Nephron progenitor cell (in vitro differentiated cells): ENCODE measurements at places on chromosomes 5 and 9.
A peak's percentile ranks its signal among the peaks of the same experiment; 100 is the strongest.

GRCh38 chr9:27427272-27427643 is 96.8 kb upstream of the IFNK start:
- DNase-seq: no peak

DNA sequence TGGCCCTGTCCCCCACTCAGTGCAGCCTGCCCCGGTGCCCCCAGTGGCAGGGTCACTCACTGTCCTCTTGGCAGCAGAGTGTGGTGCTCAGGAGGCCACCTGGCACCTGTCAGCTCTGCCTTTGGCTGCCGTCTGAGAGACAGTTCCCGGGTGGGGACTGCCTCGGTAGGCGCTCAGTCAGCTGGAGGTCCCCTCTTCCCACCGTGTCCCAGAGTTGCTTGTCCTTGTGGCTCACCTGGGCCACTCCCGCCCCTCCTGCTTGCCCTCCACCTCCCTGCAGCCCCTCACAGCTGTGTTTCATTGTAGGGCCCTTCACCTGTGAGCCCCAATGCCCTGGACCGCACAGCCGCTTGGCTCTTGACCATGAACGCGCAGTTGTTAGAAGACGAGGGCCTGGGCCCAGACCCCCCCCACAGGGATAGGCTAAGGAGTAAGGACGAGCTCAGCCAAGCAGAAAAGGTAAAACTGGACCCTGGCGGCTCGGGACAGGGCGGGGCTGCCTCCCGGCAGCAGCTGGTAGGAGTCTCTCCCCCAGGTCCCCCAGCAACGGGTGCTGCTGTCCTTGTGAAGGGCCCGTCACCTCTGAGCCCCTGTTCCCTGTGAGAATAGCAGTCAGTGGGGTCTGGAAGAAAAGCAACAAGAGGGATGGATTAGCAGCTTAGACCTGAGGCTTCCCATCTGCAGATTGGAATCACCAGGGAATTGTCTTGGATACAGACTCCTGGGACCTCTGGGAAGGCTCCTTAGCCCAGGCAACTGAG is 122.7 kb downstream of the DAB2IP start:
- no peak for DNase-seq

DNA sequence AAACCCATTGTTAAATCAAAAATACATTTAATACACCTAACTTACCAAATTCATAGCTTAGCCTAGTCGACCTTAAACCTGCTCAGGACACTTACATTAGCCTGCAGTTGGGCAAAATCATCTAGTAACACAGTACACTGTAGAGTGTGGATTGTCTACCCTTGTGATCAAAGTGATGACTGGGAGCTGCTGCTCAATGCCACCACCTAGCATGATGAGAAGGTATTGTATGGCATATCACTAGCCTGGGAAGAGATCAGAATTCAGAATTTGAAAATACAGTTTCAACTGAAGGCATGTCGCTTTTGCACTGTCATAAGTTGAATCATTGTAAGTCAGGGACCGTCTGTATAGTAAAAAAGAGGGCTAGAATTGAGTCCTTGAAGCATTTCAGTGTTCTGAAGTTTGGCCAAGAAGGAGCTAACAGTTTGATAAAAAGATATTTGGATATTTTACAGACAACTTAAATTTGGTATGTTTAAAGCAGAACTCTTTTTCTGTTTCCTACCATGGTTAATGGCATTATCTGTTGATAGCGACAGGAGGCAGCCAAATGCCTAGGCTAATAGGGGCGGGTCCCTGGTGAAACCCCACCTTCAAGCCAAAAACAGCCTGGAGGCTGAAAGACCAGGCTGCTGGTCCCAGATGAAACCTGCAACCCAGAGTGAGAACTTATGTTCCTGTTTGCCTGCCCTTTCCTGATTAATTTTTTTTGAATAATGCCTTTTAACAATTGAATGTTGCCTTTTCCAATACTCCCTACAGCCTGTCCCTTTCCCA is 23.0 kb downstream of the SMIM15 start:
- DNase-seq: no peak

DNA sequence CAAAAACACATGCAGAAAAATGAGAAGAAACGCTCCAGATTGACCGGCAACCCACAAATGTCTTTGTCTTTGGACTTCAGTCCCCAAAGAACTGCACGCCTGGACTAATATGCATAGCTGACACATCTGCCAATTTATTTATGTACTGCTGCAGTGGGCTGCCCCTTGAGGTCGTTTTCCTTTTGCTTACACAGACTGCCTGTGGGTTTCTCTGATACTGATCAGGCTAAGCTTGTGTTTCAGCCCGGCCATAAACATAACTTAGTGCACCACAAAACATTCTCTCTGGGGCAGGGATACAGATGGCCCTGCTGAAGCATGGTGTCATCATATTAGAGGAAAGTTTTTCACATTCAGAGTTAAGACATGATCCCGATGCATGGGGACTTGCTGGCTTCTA is 75.4 kb downstream of the NUDT12 start:
- DNase-seq: peak; percentile 15

- DNase-seq: no peak
Observed at GRCh38 chr5:72498284-72498683, 8.9 kb downstream of the ZNF366 start.

GRCh38 chr9:69122082-69122548 is 52.0 kb upstream of the TJP2 start:
- DNase-seq: peak; percentile 72

- DNase-seq: peak; percentile 63
Observed at GRCh38 chr5:37839407-37840052, at the start of gene GDNF. TSS of gene GDNF (minus strand) at chr5:37840041. CDS start at chr5:37834796, 5,245 bp downstream.

GRCh38 chr5:147240266-147240985 is 5.6 kb downstream of the STK32A start:
- DNase-seq: no peak

- DNase-seq: peak; percentile 94
Observed at GRCh38 chr9:134641173-134641989, at the start of gene COL5A1. TSS of gene COL5A1 (plus strand) at chr9:134641803. CDS start at chr9:134642188, 385 bp downstream.

GRCh38 chr9:70551396-70551795 is 136.9 kb upstream of the KLF9 start:
- no peak for DNase-seq

- peak; percentile 25 for DNase-seq
Observed at GRCh38 chr5:157516006-157516405, 56.0 kb downstream of the NIPAL4 start.

DNA sequence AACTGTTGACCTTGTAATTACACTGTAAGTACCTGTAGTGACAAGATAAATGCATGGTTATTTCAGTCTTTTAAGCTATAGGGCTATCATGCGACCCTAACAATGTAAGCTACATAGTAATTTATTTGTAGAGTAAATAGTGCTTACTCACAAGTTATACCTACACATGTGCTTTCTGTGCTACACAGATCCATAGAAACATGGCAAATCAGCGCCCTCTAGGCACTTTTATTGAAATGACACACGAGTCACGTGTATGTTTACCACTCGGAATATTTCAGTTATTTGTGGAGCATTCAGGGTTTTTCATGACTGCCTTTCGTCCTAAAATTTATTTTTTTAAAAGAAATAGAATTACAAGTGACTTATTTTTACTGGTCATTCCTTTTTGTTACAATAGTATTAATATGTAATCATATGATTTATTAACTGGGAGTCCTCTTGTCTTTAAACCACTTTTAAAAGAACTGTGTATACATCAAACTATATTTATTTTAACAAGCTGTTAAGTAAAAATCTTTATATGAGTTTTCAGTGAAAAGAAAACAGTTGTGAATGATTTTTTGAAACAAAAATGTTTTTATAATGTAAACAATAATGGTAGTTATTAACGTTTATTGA is 1242.3 kb upstream of the WWC1 start:
- peak; percentile 33 for DNase-seq
